ENCODE measurements at places on chromosomes 5 and 9.

GRCh38 chr5:148972974-148973374 lies 89.9 kb downstream of the SH3TC2 start:
- DNase-seq = no peak

DNA sequence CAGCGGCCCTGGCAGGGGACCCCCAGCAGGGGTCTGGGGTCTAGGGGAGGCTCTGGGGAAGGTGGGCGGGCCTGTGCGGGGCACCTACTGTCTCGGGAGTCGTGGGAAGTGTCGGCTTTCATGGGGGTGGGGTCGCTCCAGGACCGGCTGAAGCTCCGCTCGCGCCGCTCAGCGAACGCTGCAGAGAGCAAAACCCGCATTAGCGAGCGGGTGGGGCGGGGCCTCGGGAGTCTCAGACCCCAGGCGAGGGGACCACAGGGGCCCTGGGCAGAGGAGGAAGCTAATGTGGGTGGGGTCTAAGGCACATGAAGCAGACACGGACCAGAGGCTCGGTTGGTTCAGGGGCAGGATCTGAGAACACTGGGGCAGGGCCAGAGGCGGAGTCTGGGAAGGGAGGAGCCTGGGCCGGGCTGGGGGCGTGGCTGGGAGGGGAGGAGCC lies 5.5 kb downstream of the NSMF start:
- DNase-seq = no peak

DNA sequence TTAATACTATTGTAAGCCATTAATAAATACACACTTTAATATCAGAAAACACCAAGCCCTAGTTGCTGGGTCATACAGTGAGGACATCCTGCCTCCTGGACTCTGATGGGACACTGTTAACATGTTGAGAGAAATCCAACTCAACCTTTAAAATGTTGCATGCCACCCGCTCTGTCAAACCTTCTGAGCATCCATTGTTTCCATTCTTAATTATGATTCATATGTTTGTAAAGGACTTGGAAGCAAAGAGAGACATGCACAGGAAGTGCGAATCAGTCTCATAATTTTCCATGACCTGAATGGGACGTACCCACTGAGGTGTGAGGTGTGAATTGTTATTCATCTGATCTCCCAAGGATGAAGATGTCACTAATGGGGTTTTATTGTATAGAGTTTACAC lies 186.4 kb downstream of the CAAP1 start:
- no peak for DNase-seq

GRCh38 chr9:70789086-70789485 lies 332.3 kb downstream of the TRPM3 start:
- no peak for DNase-seq

DNA sequence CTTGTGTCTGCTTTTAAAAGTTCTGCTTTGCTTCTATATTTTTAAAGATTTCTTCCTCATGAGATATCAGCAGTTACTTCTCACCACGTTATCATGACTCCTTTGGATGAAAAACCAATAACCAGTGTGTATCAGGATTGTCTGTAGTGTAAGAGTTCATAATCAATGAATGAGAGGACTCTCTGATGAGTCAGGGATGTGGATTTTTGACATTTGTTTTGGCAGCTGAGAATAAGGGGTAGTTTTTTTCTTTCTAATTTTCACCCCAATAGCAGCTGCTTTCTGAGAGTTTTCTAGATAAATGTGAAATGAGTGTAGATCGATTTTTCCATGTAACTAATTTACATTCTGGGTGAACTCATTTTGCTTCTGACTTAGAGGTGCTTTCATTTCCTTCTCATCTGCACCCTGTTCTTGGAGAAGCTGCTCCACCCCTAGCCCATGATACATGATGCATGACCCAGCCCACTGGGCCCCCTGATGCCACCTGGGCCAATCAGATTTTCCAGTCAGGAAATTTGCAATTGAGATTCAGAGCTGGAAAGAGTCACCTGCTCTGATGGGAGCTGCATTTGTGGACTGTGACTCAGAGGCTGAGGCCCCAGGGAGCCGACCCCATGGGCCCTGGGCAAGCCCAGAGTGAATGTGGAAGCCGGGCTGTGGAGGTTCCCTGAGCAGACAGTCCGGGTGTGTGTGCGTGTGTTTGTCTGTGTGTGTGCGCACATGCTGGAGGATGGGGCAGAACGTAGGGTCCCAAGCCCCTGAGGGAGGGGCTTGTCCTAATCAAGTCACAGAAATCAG lies 159.3 kb downstream of the RGS3 start:
- peak; percentile 34 for DNase-seq
